ENCODE measurements at places on chromosomes 5 and 9.

GRCh38 chr5:72034770-72035169, 72.5 kb upstream of the MAP1B start:
- no peak for DNase-seq

DNA sequence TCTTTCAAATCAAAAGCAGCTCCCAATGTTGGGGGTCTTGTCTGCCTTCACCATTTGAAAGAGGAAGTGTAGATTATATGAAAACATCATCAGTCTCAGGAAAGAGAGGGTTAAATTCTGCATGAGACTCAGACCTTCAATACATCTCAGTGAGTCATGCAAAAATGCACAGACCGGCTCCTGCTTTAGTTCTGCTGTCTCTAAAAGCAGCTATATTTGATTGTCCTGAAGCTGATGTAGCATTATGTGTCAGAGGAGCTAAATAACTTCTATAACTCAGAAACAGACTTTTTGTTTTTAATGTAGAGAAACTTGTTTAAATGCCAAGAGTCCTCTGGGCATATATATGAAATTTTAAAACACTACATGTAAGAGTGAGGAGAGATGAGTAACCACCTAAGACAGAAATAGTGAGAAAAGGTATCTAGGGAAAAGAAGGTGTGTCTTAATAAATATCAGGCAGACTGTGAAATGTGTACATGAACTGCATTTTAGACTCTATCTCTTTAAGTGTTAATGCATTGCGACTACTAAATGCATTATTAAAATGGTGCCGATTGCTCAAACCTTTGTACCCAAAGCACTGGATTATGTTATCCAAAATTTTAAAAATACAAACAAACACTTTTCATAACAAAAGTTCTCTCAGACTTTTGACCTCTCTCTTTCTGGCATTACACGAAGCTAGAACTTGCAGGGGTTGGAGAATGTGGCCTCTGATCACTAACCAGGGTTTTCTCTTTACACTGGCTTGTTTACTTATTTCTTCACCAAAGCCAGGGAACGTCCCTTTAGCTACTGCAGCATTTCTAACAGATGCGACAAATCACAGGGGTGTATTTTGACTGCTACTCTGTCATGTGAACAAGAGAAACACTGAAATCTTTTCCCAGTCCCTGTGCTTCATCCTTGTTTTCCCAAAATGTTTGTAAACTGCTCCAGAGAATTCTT, 302.3 kb downstream of the ARL15 start:
- no peak for DNase-seq

GRCh38 chr5:83244516-83244915, 167.2 kb downstream of the XRCC4 start:
- no peak for DNase-seq

GRCh38 chr5:137566118-137566541, 67.0 kb upstream of the SPOCK1 start:
- no peak for DNase-seq

GRCh38 chr9:112125951-112126388, 49.1 kb downstream of the SUSD1 start:
- DNase-seq, result no peak

GRCh38 chr5:107919969-107920368, 249.2 kb upstream of the EFNA5 start:
- DNase-seq, result no peak

Data from AG09319 (cell line).